ENCODE measurements at places on chromosomes 3 and 15.

DNA sequence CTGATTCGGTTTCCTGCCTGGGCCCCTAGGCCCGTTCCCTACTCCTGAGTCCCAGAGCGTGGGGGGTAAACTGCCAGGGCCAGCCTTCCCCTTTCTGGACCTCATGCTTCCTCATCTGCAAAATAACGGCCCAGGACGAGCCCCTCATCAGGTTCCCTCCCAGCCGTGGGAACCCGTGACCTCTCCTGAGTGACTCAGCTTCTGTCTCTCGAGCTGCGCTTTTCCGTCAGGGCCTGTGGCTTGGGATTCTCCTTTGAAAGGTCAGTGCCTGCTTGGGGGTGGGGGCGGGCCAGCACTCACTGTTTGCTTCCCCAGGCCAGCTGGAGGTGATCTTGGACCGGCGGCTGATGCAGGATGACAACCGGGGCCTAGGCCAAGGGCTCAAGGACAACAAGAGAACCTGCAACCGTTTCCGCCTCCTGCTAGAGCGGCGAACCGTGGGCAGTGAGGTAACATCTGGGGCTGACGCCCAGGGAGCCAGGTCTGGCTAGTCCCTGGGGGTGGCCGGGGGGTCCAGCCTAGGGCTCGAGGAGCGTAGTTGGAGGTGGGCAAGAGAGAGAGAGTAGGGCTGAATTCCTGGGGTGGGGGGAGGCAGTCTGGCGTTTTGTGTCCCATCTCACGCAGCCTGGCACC, 12.8 kb downstream of the MAN2A2 start:
- no peak for DNase-seq

DNA sequence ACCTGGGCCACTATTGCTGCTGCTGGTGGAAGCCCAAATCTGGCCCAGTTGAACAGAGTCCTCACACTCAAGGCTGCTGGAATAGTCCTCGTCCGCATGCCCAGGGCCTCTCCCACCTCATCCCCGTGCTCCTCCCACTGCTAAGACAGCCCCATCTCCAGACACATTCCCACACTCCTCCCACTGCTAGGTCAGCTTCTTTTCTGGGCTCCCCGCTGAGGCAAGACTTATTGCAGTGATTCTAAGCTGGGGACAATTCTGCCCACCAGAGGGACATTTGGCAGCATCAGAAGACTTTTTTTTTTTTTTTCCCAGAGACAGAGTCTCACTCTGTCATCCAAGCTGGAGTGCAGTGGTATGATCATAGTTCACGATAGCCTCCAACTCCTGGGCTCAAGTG, 35.1 kb downstream of the POC1A start:
- DNase-seq, result no peak

DNA sequence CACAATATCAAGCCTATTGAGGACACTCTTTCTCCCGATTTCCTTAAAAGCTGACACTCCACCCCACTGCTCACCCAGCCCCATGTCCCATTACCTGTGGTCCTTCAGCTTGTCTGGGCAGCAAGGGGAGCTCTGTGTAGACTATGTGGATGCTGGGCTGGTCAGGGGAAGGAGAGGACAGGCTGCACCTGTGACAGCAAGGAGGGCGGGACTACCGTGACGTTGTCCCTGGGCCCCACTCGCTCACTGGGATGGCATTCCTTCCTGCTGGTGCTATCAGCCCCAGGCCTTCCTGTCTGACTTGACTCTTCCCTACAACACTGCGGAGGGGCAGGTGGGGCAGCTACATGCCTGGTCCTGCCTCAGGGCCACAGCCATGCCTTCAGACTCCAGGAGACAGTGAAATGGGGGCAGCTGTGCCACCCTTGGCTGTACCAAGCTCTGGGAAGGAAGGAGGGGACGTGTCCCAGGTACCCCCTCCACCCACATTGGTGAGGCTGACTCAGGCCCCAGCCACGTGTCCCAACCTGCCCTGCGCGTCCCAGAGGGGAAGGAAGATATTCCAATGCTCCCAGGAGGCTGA, at the start of gene TMEM40:
Gene TMEM40, minus strand, starts transcription at position 163 of the 583 bp plus-strand sequence. CDS start 9,427 bp downstream, outside the sequence.
- no peak for DNase-seq

GRCh38 chr3:4809922-4810321, 169.3 kb upstream of the BHLHE40 start:
- DNase-seq, result no peak

GRCh38 chr3:33915796-33916546, 117.5 kb downstream of the PDCD6IP start:
- DNase-seq, result no peak

GRCh38 chr3:14206548-14207177, 28.0 kb downstream of the LSM3 start:
- no peak for DNase-seq

- no peak for DNase-seq
Measured at GRCh38 chr3:178545337-178545736, 9.1 kb downstream of the KCNMB2 start.

GRCh38 chr3:73073091-73073707, 11.7 kb downstream of the EBLN2 start:
- no peak for DNase-seq

DNA sequence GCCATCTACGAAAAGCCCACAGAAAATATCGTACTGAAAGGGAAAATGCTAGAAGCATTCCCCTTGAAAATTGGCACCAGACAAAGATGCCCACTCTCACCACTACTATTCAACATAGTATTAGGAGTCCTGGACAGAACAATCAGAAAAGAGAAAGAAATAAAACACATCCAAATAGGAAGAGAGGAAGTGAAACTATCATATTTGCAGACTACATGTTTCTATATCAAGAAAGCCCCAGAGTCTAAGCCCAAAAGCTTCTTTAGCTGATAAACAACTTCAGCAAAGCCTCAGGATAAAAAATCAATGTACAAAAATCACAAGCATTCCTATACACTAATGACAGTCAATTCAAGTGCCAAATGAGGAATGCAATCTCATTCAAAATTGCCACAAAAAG, 15.6 kb downstream of the OR5K3 start:
- DNase-seq, result no peak
